NCI-H2107 (cell line): ENCODE measurements at places on chromosomes 6 and 20.

DNA sequence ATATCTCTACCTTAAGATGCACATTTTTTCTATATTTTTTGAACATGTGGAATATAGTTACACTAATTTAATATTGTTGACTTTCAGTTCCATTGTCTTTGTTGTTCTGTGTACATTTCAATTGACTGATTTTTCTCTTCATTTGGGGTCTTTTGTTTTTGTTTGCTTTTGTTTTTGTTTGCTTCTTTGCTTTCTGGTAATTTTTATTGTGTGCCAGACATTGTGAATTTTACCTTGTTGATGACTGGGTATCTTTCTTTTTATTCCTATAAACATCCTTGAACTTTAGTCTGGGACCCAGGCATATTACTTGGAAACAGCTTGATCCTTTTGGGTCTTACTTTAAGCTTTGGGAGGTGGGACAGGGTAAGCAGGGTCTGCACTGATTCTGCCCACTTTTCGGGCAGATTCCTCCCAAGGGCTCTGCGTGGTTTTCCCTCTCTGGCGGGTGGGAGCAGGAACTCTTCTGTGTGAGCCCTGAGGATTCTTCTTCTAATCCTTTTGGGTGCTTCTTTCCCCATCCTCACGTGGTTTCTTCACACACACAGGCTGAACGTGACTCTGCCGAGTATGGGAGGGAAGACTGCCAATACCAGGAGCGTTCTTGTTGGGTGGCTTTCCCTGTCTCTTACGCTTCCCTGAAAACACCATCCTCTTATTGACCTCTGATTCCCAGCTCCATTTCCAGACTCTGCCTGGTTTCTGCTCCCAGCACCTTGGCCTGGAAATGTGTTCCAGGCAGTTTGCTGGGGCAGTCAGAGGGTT is 200.5 kb downstream of the ARID1B start:
- peak; percentile 45 for DNase-seq

- no peak for DNase-seq
Measured at GRCh38 chr6:29493261-29493660, 5.5 kb upstream of the MAS1L start.

GRCh38 chr6:10968776-10969175 is 75.3 kb downstream of the ELOVL2 start:
- DNase-seq, result no peak

DNA sequence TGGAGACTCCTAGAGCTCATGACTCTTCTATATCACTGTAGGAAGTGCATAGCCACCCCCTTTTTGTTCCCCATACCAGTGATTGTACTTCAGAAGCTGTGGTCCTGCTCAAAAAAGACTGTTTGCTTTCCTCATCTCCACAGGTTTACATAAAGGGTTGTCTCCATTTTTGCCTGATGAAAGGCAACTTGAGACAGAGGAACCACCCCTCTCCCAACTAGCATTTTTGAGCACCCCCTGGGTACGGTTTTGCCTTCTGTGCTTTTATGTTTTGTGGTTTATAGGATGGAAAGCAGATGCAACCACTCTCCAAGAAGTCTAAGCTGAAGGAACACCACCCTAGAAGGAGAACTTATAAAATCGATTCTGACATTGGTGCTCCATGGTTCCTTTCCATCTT is 127.7 kb upstream of the SUPT3H start:
- DNase-seq, result no peak

- no peak for DNase-seq
Measured at GRCh38 chr6:3247255-3248146, 11.2 kb upstream of the PSMG4 start.

DNA sequence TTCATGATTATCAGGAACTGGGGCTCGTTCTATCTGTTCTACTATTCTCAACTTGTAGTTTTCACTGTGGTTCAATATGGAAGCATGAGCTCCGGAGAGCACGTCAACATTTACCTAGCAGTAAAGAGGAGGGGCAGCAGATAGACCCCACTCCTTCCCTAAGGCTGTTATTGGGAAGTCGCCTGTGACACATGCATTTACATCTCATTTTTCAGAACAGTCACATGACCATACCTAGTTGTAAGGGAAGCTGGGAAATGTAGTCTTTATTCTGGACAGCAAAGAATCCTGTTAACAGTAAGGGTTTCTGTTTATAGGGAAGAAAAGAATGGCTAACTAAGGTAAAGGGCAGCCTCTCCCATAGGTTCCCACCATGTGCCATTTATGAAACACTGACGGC is 158.3 kb downstream of the ZFP64 start:
- DNase-seq, result no peak

DNA sequence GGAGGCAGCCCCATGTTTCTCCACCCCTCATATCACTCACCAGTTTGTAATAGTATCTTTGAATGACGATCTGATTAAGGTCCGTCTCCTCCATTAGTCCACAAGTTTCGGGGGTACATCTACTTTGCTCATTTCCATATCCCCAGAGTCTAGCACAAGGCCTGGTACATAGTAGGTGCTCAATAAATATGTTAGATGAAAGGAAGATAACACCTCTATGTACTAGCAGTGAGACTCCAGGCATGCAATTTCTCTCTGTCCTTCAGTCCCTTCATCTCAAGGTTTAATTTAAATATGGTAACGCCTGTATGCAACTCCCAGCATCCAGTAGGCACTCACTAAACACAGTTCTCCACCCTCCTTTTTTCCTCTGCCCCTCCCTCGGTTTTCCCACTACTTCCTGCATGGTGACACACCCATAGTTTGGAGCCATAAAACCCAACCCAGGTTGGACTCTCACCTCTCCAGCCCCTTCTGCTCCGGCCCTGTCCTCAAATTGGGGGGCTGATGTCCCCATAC is 461 bp upstream of the HNF4A start:
- DNase-seq, result no peak

GRCh38 chr6:42851599-42851998 is 27.8 kb upstream of the RPL7L1 start:
- no peak for DNase-seq

DNA sequence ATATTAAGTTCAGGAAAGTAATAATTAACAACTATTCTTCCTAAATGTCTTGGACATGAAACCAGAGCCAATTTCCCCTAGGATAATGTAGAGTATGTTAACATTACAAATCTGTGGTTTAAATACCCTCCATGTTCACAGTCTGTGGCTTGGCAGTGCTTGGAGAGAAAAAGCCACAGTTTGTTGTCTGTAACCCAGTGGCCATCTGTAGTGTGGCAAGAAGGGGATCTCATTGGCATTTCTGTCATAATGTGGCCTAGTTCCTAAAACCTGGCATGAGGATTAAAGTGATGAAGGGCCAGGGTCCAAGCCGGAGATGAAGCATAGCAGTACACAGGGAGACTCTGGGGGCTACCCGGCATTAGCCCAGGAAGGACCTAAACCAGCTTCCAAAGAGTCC is 31.2 kb downstream of the SYNE1 start:
- DNase-seq, result no peak

DNA sequence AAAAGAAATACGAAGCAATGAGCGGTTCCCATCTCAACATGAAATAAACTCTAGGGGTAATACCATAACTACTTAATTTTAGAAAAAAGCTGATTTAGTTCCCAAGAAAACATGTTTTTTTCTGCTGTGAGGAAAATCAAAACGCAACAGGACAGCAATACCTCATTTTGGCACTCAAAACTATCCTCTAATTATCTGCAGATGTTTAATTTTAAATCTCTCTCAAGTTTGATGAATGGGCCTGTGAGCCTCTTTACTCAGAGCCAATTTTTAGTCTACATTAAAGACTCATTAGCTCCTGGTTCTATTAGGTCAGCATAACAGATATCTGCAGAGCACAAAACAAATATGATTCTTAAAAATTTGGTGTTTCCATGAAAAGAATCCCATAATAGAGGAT is 28.1 kb downstream of the RNF24 start:
- DNase-seq, result no peak

- no peak for DNase-seq
Measured at GRCh38 chr20:2871111-2871465, 2.2 kb upstream of the PTPRA start.

GRCh38 chr6:168877821-168878282 is 375.8 kb downstream of the THBS2 start:
- DNase-seq, result peak; percentile 55

GRCh38 chr20:50673466-50674137 is 17.7 kb downstream of the RIPOR3 start:
- DNase-seq, result no peak

DNA sequence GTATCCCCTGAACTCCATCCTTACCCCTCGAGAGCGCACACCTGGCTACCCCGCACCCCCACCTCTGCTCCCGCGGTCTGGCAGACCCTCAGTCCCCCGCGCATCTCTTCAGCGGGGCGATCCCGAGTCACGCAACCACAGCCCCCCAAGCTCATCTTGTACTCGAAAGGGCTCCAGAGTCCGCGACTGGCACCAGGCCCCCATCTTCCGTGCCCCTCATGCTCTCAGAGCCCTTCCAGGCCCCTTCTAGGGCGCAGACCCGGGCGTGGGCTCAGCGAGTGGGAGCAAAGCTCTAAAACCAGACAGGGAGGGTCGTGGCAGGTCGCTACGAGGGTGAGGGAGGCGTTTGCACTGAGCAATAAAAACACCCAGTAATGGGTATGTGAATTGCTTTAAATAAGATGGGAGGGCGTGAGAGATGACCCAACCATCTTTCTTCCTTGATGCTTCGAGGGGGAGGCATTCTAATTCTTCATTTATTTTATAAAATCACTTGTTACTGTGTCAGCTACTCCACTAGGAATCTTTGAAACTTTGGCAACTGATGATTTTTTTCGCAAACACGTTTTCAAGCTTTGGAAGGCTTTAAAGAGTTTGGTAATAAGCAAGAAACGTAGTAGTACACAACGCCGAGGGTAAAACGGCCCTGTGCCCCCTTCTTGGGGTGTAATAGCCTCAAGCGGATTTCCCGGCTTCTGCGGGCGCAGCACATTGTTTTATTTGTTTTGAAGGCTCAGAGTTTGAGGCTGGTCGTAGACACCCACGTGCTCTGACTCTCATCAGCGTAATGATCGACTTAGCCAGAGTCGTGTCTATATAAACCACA is 42.6 kb upstream of the SUPT3H start:
- DNase-seq, result no peak

- DNase-seq, result no peak
Measured at GRCh38 chr6:68657374-68658139, 22.5 kb downstream of the ADGRB3 start.

DNA sequence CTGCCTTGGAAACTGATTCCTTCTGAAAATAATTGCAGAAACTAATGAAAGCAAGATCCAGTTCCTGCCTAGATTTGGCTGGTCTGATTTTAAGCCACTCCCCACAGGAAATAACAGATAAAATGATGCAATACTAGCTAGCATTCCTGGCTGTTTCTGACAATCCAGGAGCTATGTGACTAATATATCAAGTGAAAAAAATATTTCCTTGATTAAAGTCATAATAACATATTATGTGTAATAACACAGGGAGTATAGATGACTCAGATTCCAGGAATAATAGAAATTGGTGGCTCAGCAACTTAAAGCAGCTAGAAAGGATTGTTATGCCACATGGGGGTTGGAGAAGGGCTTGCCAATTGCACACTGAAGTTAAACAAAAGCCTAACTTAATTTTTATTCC is 182.7 kb upstream of the SALL4 start:
- DNase-seq, result no peak

- DNase-seq, result no peak
Measured at GRCh38 chr6:127263481-127263880, 3.2 kb upstream of the RNF146 start.

DNA sequence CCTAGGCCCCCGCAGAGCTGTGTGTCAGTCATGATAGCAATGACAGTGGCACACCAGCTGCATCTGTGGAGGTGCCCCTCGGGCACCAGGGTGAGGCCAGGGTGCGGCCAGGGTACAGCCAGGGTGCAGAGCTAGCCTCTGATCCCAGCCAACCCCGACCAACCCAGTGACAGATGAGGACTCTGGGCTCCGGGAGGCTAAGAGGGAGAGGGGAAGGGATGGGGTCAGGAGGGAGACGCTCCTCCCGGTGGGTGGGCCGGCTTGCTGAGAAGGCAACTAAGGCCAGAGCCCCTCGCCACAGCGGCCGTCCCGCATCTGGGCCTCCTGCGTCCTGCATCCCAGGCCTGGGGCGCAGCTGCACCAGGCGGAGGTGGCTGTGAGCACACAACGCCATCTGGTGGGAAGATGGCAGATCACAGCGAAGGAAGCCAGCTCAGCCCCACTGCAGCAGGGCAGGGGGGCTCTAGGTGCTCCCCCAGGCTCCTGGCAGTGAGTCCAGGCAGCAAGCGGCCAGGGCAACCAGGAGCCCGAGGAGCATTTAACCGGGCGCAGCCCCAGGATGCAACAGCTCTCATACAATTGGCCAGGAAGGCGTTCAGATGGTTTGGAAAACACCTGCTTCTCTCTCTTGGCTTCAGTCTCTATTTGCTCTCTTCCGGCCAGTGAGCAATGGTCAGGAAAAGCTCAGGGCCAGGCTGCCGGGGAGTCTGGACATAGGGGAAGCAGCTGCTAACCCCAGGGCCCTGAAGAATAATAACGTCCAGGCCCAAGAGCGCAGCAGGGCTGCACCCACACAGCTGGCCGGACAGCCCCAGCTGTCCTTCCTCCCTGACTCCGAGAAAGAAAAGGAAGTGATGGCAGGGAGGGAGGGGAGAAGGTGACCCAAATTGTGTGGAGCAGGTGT is 169.4 kb downstream of the TAF4 start:
- no peak for DNase-seq

DNA sequence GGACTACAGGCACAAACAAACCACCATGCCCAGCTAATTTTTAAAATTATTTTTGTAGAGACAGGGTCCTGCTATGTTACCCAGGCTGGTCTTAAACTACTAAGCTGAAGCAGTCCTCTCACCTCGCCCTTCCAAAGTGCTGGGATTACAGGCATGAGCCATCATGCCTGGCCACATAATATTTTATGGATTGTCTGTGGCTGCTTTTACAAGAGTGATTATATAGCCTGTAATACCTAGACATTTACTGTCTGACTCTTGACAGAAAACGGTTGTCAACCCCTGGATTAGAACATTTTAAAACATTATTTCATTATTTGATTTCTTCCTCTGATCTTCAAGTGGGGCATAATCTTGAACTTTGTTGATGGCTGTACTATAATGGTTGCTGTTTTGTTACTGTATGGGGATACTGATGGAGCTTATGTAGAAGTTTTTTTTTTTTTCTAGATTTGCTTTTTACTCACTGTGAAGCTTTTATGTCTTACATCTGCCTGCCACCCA is 14.3 kb downstream of the PARD6B start:
- no peak for DNase-seq

GRCh38 chr6:80268865-80269730 is 162.6 kb downstream of the BCKDHB start:
- DNase-seq, result no peak

GRCh38 chr6:80404889-80405288 is 298.4 kb downstream of the BCKDHB start:
- no peak for DNase-seq

DNA sequence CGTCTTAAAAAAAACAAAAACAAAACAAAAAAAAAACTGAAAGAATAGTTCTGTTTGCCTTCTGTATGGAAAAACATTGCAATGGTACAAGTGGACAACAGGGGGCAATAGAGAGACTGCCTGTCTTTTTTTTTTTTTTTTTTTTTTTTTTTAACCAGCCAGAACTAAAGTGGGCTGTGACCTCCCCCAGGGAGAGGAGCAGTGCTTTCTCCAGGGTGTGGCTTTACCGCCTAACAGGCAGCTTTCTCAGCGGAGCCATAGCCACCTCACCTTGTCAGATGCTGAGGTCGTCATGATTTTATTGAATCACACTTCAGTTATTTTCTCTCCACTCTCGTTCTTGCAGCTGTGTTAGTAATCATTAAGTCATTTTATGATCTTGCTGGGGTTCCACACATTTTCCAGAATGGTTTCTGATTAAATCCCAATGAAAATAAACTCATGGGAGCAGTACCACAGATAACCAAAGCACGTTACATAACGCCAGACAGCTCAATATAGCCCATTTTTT is 78.4 kb downstream of the GMPR start:
- DNase-seq, result no peak
